ENCODE measurements at places on chromosomes 4 and X.
A peak's percentile ranks its signal among the peaks of the same experiment; 100 is the strongest.

GRCh38 chr4:2839060-2839459 is 4.6 kb upstream of the ADD1 start:
- no peak for DNase-seq

DNA sequence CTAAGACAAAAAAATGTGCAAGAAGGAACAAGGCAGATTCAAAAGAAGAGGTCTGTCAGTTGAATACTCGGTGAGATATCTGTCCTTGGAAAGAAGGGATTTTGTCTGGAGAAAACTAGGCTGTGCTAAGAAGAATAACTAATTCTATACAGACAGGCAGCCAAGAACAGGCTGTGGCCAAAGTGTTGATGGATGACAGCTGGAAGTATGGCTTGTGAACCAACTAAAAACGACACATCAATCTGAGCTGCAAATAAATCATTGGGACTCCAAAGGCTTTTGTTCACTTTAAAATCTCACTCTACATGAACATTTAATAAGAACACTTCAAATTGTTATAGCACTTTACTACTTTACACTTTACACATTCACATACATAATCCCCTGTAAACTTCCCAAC is 70.5 kb upstream of the IGSF1 start:
- DNase-seq = no peak

DNA sequence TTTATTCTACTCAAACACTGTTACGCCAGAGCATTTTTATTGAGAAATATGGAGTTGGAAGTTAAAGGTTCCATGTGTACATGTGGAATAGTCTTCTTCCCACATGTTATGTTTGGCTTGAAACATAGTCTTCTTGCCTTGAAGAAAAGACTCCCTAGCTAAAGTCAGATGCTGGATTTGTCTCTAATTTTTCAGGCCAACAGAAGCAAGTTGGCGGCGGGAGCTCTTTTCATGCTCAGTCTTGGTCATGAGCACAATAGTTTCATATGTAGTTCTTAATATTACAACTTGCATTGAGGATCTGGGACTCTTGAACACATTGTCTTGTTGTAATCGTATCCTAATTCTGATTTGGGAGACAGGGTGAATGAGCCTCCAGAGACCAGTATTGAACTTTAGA is 19.4 kb downstream of the SEPTIN11 start:
- no peak for DNase-seq

DNA sequence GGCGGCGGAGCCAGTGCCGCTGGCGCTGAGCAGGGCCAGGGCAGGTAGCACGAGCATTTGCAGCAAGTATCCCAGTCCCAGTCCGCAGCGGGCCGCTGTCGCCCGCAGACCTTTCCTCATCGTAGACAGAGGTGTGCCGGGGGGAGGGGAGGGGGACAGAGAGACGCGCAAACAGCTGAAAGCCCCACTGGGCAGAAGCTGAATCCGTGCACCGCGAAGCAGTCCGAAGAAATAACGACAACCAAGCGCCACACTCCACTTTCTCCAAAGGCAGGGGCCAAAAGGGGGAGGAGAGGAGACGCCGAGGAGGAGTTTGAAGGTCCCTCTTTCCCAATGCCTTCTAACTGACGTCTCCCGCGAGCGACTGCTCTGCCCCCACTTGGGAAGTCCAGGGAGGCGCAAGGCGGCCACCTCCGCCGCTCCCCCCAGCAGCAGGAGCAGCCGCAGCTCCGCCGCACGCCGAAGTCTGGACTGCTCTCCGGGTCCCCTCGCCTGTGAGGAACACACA is at the start of gene UNC5C:
TSS of gene UNC5C (minus strand) at position 236 of the 508 bp plus-strand sequence.
- no peak for DNase-seq

DNA sequence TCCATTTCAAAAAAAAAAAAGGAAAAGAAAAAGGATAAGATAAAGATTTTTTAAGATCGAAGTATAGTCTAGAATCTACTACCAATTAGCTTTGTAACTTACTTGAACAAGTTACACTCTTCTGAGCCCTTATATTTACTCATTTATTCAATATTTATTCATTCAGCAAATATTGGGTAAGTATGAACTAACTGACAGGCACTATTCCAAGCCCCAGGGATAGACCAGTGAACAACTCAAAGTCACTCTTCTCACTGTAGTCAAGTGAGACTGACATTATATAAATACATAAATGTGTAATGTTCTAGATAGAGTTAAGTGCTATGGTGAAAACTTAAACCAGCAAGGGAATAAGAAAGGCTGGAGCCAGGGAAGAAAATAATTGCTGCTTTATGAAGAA is 131.6 kb downstream of the ARHGAP24 start:
- DNase-seq = no peak

- no peak for DNase-seq
Measured at GRCh38 chr4:139619644-139620043, 46.0 kb upstream of the MGST2 start.

- no peak for DNase-seq
Measured at GRCh38 chr4:2385516-2385915, 32.9 kb downstream of the ZFYVE28 start.

DNA sequence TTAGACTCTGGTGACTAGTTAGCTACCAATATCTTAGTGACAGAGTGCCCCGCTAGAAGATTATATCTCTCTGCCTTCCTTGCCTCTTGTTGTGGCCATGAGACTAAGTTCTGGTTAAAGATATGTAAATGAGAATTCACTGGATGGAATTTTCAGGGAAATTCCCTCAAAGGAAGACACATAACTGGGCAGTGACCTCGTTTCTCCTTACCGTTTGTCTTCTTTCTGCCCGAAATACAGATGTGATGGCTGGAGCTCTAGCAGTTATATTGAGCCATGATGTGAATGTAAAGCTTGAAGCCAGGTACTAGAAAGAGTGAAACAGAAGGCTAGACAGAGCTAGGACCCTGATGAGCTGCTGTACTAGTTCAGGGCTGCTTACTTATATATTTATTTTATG is 80.5 kb downstream of the FHDC1 start:
- no peak for DNase-seq

- no peak for DNase-seq
Measured at GRCh38 chr4:140945106-140945505, 188.2 kb downstream of the RNF150 start.

DNA sequence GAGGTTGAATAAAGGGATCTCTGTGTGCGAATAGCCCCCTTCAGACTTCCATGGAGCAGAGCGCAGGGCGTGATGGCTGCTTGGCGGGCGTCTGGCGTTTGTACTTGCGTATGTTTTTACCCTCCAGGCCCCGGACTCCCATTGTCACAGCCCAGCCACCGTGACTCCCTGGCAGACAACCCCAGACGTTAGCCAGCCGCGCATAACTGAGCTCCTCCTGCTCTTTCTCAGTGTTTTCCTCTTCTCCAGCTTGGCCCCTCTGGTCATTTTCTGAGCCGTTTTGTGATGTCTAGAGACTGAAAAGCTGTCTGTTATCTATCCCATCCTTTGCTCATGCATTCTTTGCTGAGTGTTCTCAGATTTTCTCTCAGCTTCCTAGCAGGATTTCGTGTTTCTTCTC is 54.3 kb downstream of the IGFBP7 start:
- no peak for DNase-seq

- no peak for DNase-seq
Measured at GRCh38 chrX:85544609-85545008, 165.1 kb upstream of the POF1B start.

DNA sequence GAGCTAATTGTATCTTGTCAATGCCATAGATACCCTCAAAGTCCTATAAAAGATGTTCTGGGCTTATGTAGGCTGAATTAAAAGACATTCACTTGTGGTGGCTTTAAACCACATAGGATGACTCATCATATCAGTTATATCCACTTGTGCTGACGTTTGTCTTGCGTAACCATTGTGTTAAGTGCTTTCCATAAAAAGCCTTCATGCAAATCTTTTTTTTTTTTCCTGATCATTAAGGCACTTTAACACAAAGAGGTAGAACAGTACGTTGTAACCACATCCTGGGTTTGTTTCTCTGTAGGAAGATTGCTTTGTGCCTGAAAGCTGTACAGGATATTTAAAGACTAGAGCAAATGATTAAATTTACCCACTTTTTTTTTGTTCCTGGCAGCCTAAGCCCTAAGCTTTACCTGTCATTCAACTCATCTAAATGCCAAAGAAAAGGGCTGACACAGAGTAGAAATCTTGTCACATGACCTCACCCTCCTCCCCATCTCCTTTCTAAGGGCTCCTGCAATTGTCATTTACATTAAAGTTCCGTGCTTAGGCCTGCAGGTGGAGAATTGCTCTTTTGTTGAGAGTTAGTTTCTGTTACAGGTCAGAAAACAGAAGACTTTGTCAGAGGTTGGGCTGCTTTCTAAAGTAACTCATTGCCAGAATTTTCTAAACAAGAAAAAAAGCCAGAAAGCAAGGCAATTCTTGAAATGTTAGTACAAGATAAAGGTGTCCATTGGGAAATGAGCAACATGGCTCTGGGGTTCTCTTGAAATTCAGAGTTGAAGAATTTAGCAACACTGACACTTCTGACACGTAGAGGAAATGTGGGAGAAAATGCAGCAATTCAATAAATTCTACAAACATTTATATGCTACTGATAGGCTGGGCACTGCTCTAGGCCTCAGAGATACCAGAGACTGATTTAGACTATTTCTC is 555.6 kb downstream of the PPARGC1A start:
- DNase-seq = peak; percentile 86

DNA sequence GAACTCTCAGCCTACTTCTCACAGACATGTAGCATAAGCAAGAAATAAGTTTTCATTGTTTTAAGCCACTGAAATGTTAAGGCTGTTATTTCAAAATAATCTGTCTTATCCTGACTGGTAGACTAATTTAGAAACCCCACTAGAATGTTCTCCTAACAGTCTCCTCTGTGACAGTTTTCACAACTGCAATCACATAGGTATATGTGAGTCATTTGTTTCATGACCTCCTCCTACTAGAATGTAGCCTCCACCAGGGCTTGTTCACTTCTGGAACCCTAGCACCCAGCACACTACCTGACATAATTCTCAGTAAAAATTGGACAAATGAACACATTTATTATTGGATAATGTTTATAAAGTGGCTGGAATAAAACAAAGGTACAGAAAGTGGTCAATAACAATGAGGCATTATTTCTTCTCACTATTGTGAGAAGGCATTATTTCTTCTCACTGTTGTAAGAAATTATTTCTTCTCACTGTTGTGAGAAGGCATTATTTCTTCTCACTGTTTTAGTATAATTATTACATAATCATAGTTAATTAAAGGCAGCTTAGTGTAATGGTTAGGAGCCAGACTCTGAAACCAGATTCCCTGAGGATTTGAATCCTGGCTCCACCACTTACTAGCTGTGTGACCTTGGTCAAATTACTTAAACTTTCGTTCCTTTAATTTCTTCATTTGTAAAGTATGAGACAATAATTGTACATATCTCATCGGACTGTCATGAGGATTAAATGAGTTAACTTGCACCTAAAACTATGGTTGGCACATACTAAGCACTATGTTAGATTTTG is 251.5 kb downstream of the RASL11B start:
- DNase-seq = no peak

GRCh38 chr4:156972379-156973015 is 898 bp upstream of the PDGFC start:
- DNase-seq = no peak

GRCh38 chrX:107935664-107936433 is 46.3 kb downstream of the TEX13B start:
- no peak for DNase-seq

DNA sequence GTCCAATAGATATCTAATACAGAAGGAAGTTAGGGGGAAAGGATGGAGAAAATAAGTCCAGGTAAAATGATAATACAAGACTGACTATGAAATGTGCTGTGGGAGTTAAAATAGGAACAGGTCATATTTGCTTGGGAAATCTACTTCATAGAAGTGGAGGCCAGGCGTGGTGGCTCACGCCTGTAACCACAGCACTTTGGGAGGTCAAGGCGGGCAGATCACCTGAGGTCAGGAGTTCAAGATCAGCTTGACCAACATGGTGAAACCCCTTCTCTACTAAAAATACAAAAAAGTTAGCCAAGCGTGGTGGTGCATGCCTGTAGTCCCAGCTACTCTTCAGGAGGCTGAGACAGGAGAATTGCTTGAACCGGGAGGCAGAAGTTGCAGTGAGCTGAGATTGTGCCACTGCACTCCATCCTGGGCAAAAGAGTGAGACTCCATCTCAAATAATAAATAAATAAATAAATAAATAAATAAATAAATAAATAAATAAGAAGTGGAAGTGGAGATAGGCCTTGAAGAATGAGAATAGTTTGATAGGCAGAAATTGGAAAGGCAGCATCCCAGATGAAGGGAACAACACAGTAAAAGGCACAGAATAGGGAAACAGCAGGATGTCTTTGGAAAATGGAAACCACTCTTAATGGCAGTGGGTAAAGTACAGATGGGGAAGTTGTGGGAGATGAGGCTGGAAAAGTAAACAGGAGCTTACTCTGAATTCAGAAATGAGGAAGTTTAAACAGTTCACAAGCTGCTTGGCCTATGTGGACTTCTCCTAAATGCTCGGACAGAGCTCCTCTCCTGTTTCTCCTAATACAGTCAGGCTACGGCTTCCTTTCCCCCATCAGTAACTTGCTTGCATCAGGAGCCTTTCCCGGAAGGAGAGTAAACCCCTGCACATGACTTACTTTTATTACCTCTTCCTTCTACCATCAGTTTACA is 15.1 kb upstream of the GK start:
- no peak for DNase-seq

DNA sequence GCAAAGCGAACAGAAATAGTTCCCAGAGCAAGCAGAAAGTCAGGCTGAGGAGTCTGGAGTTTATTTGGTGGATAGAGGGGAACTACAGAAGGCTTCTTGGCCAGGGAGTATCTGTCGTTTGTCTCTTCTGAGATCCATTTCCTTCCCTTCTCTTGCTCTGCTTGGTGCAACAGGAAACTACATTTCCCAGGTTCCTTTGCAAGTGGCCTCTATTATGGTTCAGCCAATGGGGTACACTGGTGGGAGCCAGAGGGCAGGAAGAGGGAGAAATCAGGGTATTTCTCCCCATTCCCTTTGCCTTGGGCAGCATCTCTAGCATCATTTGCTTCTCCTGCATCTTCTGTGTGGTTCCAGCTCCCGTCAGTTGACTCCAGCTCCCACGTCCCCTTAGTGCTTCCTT is 142.1 kb downstream of the BCOR start:
- DNase-seq = no peak

- DNase-seq = no peak
Measured at GRCh38 chr4:151811403-151811802, 50.6 kb upstream of the GATB start.

DNA sequence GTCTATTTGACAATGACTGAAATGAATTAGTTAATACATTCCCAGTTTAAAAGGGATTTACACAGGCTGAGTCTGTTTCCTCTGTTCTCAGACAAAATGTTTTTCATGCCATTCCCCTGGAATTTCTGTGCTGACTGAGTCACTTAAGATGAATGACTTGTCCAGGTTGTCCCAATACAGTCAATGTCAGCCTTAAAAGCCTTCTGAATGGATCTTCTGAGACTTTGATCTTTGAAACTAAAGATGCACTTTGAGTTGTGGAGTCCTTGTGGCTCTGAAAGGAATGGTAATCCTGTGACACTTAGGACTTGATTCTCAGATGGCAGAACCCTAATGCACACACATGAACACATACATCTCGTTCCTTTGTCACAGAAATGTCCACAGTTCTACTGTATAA is 622.2 kb upstream of the GRID2 start:
- DNase-seq = no peak

DNA sequence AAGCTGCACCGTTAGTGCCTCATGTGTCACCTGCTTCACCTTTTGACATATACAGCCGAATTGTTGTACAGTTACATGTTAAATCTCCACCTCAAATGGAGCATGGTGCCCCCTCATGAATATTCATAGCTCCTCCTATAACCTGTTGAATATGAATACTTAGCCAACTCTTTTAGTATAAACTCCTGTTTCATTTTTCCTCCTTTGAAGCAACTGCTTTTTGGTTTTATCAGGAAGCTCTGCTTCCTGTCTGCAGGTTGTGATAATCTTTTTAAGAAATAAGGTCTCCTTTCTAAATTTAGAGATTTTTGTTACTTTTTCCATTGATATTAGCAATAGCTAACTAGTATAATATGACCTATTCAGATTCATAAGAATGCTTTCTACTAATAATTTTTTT is 1429.2 kb upstream of the AGA start:
- no peak for DNase-seq
